SHP77 treated with DMSO at 0.1 percent for 48 hours (cell line): ENCODE measurements at places on chromosomes 2 and 18.

- no peak for DNase-seq
Measured at GRCh38 chr18:45688833-45689232, 35.1 kb upstream of the SLC14A1 start.

- DNase-seq, result no peak
Measured at GRCh38 chr18:22742409-22742808, 190.7 kb upstream of the RBBP8 start.

- peak; percentile 34 for DNase-seq
Measured at GRCh38 chr18:40159141-40160017, 1795.7 kb upstream of the PIK3C3 start.

GRCh38 chr2:230902180-230902899 is 22.7 kb downstream of the GPR55 start:
- no peak for DNase-seq

DNA sequence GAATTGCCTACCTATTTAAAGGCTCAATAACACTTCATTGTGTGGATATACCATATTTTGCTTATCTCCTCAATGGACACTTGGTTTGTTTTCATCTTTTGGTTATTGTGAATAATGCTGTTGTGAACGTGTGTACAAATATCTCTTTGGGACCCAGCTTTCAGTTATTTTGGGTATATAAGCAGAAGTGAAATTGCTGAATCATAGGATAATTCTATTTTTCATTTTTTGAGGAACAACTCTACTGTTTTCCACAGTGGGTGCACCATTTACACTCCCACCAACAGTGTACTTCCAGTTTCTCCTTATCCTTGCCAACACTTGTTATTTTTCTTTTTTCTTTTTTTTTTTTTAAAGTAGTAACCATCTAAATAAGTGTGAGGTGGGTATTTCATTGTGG is 29.0 kb downstream of the PTPN4 start:
- DNase-seq, result no peak

GRCh38 chr2:75523313-75524275 is 37.1 kb downstream of the EVA1A start:
- no peak for DNase-seq

DNA sequence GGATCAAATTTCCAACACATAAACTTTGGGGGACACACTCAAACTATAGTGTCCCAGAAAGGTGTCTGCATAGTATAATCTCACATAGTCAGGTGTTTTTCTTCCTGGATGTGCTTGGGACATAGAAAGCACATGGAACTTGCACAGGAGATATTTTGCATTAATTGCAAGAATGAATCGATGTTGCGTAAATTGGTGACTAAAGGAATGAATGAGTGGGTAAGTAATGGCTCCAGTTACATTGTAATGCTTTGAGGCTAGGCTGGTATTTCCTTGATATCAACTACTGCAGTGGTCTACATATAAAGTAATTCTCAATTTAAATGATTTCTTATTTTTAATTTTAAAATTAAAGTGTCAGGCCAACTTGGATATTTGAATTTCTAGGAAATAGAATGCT is 53.4 kb downstream of the SH3RF3 start:
- DNase-seq, result no peak

DNA sequence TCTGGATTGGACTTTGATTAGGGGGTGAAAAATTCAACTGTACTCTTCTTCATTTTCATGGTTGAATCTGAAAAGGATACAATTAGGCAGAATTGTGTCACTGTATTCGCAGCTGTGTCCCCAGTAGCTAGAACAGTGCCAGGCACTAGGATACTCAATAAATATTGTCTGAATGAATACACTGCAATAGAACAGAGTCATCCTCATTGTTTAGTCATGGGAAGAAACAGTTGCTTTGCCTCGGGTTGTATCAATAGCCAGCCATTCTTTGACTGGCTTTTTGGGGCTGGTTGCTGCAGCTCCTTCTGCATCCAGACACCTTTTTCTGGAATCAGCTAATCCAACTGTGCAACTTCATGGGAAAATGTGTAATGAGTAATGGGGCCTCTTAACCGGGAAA is 18.1 kb upstream of the DYNC1I2 start:
- DNase-seq, result no peak

DNA sequence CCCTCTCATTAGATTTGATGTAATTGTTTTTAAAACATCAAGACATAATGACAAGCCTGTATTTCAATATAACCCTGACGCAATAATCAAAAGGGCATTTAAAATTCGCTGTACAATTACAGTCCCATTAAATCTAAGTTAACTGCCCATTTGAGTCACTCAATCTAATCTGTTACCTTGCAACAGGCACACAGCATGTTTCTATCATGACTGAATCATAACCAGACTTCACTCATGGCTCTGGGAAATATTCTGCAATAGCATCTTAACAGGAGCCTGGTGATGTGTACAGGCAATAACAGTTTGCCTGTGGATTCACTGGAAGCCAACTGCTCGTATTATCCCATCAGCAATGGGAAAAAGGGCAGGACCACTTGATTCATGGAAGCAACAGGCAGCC is 142.3 kb upstream of the NCKAP5 start:
- DNase-seq, result no peak

- DNase-seq, result no peak
Measured at GRCh38 chr2:127063701-127064590, 43.0 kb downstream of the BIN1 start.

DNA sequence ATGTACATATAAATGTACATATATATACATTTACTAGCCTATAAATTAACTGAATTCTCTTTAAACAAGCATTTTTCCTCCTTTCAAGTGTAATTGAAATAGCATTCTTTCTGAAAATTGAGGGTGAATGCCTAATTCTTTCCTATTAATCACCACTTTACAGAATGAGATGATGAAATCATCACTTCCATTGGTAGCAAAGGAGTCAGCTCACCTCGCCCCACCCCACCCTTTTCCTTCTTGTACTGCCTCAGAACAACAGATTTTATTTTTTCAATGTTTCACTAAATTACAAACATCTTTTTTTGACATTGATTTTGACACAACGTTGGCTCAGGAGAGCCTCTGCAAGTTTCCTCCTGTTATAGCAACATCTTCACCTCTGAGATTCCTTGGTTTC is 181.9 kb upstream of the CDH7 start:
- no peak for DNase-seq

DNA sequence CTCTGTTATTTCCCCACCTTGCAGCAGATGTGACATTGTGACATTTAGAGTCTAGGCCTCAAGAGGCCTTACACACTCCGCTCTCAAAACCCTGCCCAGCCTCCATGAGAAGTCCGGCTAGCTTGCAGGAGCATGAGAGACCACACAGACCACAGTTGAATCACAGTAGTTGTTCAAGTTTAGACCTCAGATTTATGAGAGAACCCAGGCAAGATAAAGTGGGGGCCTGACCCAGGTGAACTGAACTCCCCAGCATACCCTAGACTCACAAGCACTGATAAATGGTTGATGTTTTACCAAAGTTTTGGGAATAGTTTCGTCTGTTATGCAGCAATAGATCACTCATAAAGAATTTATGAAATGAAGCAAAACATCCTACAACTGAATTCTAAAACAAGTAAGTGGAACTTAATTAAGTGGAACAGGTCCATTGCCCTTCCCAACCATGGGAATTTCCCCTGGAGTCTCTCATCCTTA is 4.7 kb upstream of the STAT1 start:
- DNase-seq, result no peak

DNA sequence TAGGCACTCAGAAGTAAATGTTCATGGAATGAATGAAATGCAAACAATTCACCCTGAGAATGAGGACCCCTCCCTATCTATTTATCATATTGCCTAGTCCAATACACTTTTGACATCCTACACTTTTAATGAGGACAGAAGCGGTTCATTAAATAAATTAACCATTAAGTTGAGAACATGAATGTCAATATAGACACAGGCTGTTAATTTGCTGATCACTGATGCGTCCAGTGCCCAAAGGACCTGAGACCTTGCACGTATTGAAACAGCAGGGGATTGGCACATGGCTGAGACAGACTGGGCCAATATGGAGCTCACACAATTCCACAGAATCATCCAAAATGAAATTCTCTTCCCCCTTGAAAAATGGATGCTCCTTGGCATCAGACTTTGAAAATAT is 430.0 kb downstream of the SLC4A3 start:
- no peak for DNase-seq

DNA sequence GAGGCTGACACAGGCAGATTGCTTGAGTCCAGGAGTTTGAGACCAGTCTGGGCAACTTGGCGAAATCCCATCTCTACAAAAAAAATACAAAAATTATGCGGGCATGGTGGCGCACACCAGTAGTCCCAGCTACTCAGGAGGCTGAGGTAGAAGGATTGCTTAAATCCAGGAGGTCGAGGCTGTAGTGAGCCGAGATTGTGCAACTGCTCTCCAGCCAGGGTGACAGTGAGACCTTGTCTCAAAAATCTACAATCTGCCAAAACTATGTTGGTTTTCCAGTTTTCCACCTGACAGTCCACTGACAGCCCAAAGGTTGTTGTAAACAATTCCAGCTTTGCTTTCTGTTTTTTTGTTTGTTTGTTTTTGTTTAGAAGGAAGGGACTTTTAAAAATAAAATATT is 51.3 kb downstream of the KCMF1 start:
- no peak for DNase-seq

DNA sequence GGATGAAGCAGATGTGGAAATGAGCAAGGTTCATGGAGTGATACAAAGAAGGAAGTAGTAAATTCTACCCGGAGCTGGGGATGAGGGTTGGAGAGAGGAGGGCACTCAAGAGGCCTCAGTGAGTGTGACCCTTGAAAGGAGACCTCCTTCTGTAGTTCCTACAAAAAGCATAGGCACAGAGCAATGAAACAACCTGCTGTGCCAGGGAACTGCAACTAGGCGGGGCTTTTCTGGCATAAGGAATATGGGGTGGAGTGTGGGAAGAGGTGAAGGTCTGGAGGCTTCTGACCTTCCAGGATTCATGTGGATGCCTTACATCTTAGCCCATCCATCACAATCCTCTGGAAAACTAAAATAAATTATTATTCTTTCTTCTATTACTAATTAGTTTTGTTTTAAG is 25.5 kb upstream of the PGAP1 start:
- no peak for DNase-seq

DNA sequence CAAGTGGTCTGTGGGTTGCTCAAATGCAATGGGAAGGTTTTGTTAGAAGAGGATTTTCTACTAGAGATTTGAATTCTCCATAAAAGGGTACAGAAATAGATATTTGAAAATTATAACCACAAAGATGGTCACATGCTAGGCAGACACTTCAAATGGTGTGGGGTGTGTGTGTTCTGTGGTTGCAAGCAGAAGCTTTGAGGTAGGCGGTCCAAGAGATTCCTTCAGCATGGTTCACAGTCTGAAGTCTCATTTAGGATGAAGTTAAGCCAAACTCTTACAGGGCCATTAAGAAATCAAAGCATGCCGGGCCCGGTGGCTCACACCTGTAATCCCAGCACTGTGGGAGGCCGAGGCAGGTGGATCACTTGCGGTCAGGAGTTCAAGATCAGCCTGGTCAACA is 38.3 kb upstream of the RMDN2 start:
- DNase-seq, result no peak

DNA sequence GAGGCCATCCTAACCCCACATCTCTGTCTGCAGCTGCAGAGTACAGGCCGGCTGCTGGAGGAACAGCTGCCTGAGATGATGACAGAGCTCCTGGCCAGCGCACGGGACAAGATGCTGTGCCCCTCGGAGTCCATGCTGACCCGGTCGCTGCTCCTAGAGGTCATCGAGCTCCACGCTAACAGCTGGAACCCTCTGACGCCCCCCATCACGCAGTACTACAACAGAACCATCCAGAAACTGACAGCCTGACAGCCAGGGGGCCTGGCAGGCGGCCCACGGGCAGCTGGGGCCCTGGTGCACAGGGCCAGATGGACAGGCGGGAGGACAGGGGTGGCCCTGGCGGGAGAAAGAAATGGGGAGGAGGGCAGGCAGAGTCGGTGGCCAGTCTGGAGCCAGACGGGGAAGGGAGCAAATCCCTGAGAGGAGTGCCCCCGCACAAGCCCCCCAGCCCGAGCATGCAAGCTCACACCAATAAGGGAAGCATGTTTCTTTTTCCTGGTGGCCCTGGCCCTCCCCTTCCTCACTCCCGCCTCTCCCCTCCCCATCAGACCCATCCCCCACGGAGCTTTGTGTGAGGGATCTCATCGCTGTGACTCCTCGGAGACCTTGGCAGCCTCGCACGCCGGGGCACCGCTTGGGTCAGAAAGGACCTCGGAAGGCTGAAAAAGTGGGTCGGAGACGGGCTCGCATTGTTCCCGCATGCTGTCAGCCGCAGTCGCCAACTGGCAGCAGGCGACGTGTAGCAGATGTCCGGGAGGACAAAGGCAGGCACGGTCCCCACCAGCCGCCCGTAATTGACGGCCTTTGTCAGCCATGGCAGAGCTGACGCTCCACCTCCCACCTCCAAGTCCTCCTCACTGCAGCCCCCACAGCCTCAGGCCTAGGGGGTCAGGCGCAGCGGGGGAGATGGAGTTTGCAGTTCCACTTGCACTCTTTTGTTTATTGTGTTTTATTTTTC is 91.2 kb downstream of the SMAD7 start:
- no peak for DNase-seq

DNA sequence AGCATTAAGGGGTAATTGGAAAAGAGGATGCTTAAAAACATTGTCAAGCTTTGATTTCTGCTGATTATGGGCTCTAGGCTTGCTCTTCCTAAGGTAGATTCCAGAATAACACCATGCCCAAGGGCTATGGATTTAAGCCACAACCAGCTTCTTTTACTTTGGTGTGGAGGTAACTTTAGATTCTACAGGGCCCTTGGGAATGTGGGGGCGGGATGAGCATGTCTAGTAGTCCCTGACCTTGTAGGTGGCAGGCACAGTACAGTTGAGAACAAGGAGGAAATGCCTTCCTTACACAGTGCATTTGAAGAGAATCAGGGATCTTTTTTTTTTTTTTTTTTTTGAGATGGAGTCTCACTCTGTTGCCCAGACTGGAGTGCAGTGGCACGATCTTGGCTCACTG is 364.2 kb downstream of the NYAP2 start:
- no peak for DNase-seq

DNA sequence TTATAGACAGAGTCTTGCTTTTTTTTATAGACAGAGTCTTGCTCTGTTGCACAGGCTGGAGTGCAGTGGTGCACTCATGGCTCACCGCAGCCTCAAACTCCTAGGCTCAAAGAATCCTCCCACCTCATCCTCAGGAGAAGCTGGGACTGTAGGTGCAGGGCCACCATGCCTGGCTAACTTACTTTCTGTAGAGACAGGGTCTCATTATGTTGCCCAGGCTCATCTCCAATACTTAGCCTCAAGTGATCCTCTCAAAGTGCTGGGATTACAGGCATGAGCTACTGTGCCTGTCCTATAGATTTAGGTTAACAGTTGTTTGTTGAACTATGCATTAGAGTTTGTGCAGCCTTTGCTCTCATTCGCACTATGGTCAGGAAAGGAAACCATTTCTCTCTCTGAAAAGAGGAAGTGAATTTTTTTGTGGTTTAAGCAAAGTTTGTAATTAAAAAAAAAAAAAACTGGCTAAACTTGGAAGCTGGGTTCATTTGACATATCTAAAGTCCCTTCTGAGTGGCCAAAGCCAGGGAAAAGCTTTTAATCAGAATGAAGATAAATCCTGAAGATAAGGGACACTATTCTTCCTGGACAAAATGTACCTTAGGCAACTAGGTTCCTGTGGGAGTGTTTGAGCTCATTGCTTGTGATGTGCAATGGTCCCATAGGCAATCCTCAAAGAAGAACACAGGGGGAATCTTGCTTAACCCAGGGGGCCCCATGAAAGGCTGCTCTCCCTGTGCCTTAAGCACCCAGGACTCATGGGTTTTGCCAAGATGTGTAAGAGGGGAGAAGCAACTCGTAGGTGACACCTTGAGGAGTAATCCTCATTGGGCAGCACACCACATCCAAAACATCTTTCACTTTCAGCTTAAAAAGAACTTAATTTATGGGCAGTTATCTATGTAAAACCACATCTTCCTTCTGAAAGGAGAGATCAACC is 201.7 kb downstream of the MREG start:
- DNase-seq, result no peak

- DNase-seq, result no peak
Measured at GRCh38 chr2:168155680-168156079, 91.7 kb downstream of the STK39 start.
